ENCODE measurements at places on chromosomes 6 and 20.

- no peak for DNase-seq
Measured at GRCh38 chr6:154306696-154307095, 49.9 kb downstream of the IPCEF1 start.

- no peak for DNase-seq
Measured at GRCh38 chr20:1845163-1845523, 50.1 kb upstream of the SIRPA start.

DNA sequence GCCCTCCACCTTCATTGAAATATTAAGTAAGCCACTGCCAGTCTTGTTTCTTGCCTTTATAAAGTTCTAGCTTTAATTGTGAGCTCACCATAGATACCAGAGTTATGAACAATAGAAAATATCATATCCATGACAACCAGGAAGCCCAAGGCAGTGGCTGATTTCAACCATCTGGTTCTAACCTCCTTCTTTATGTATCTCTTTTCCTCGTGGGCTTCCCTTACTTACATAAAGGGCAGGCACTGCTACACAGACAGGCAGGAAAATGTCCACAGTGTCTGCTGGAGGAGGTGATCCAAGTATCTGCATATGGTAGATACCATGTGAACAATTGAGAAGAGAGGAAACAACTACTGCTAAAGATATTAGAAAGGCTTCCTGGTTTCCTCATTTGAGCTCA is 65.2 kb upstream of the PRND start:
- DNase-seq: no peak

GRCh38 chr20:31841928-31842327 is 3.5 kb downstream of the FOXS1 start:
- DNase-seq: peak; percentile 72

GRCh38 chr6:50380406-50381098 is 330.8 kb upstream of the DEFB112 start:
- DNase-seq: no peak

GRCh38 chr6:18997375-18997826 is 610.3 kb downstream of the RNF144B start:
- no peak for DNase-seq

- no peak for DNase-seq
Measured at GRCh38 chr20:39019805-39020325, 57.7 kb downstream of the DHX35 start.

DNA sequence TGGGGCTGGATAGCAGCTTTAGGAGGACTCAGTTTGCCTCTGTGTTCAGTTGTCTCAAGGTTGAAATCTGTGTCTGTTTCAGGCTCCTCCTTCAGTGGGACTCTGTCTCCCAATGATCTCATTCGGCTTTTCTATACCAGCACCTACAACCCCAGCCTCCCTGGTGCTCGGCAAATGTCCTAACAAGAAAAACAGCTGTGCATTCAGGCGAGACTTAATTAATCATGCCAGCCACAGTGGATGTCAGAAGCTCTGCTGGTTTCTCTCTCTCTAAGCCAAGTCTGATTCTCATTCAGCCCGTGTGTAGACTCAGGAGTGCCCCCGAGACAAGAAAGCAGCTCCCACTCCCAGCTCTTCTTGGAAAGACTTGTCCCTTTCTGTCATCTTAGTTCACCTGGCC is 46.8 kb downstream of the SUN5 start:
- no peak for DNase-seq

DNA sequence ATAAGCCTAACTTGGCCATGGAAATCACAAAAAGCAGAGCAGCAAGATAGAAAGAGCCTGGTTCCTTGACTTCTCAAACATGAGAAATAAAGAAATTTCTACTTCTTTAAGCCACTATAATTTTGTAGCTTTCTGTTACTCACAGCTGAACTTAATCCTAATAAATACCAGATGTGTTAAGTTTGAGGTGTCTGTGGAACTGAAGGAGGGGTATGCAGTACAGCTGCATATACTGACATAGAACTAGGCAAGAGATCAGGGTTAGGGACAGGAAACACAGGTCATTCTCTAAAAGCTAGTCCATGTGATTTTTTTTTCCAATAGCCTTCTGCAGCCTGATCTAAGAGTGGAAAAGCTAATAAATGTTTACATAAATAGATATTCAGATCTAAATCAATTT is 123.9 kb downstream of the COL12A1 start:
- no peak for DNase-seq

DNA sequence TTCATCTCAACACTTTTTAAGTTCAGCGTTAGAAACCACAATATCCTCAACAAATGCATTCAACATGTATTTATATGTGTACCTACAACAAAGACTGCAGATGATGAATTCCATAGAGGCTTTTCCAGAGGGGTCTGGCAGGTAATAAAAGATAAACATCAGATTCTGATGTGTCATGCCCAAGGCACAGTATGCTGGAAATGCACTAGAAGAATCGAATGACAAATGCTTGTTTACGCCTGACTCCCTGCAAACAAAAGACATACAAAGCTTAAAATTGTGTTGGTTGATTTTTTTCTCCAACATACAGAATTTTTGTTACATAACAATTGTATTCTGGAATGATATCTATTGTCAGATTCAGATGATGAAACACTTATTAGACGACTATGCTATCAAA is at the start of gene LGSN:
Gene LGSN (minus strand): TSS at position 45 of the 400 bp plus-strand sequence. CDS start 40 bp downstream, at position 5.
- no peak for DNase-seq

DNA sequence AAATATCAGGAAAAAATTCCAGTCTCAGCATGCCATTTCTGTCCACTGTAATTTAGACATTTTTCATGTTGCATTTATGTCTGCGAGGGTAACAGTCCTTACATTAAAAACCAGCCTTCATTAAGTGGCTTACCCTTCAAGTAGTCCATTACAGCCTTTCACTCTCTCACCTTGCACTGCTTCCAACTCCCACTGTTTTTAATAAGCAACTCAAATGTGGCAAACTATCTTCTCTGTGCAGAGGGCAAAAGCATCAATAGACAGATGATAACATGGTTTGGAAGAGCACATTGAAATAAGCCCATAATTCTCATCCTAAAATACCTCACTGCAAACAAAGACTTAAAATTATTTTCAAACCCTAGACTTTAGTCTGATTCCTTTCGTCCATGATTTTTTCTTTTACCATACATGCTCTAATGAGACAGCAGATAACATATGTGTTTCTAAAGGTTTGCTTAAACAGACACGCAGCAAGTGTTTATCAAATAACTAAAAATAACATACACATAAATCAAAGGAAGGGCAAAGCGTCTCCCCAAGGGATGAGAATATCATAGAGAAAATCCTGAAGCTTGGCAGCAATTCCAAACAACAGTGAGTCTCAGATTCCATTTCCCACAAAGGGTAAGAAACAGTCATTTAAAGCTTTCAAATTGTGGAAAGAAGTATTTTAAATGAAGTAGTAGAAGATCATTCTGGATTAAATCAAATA is 130.4 kb downstream of the PTPRK start:
- no peak for DNase-seq

- DNase-seq: no peak
Measured at GRCh38 chr6:29994826-29995225, 52.5 kb downstream of the HLA-A start.

- DNase-seq: no peak
Measured at GRCh38 chr6:9825526-9825925, 589.3 kb downstream of the TFAP2A start.

GRCh38 chr6:27096834-27097511 is 150.5 kb upstream of the PRSS16 start:
- DNase-seq: no peak

GRCh38 chr20:47929368-47930115 is 144.3 kb upstream of the SULF2 start:
- DNase-seq: no peak

DNA sequence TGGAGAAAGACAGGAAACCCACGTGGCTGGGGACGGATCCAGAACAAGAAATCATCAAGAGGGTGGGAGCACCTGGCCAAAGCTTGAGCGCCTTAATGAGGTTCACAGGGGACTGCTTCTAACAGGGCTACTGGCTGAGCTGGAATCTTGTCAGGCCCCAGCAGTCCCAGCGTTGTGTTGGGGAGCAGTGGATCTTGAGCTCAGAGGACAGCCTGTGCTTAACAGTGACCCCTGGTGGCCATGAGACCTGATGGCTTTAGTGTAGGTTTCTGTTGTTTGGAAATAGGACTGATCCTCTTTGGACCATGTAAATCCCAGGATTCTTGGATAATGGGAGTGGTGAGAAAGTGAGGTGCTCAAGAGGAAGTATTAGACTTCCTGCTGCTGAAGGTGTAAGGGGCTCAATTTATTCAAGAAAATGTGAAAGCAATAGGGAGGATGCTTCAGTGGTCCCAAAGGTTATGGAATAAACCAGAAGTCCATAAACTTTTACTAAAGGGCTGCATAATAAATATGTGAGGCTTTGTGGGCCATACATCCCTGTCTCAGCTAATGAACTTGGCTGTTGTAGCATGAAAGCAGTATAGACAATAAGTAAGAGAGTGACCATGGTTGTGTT is 216.2 kb downstream of the NFATC2 start:
- no peak for DNase-seq

DNA sequence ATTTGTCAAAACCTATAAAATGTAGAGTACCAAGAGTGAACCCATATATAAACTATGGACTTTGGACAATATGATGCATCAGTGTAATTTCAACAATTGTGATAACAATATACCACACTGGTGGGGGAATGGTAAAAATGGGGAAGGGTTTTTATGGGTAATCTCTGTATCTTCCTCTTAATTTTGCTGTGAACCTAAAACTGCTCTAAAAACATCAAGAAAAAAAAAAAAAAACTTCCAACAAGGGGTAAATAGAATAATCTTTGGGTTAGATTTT is 592.0 kb upstream of the ADGRB3 start:
- no peak for DNase-seq

- DNase-seq: no peak
Measured at GRCh38 chr20:37389241-37389747, 43.4 kb downstream of the SRC start.

DNA sequence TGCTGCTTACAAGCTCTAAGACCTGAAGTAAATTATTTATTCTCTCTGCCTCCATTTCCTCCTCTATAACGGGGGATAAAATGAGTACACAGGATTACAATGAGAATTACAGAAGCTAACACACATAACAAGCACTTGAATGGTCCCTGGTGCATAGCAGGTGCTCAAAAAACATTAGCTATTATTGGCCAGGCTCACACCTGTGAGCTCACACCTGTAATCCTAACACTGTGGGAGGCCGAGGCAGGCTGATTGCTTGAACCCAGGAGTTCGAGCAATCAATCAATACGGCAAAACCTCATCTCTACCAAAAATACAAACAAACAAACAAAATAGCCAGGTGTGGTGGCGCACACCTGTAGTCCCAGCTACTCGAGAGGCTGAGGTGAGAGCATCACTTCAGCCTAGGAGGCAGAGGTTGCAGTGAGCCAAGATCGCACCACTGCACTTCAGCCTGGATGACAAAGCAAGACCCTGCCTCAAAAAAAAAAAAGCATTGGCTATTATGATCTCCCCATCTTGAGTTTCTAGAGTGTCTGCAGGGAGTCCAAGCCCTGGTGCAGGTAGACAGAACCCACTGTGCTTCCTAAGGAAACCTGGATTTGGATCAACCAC is 68.1 kb downstream of the PREX1 start:
- no peak for DNase-seq

DNA sequence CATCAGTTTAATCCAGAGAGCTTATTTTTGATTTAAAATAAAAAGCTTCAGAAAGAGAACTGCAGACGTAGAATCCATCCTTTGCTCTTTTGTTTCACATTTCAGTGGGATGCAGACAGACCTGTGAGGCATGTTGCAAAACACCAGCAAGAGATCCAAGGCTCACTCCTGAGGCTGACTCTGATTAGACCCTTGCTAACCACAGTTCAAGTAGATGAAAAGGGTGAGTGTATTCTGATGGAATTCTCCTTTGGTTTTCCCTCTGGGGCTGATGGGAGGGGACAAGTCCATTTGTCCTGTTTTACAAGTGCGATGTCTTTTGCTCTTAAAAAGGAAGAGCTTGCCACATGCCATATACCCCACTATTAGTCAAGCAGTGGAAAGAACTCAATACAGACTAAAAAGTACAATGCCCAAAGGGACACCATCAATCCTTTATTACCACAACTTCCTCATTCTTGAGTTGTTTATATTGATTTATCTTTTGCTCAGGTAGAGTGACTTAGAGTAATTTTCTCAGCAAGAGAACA is 772.7 kb downstream of the MAFB start:
- DNase-seq: no peak

DNA sequence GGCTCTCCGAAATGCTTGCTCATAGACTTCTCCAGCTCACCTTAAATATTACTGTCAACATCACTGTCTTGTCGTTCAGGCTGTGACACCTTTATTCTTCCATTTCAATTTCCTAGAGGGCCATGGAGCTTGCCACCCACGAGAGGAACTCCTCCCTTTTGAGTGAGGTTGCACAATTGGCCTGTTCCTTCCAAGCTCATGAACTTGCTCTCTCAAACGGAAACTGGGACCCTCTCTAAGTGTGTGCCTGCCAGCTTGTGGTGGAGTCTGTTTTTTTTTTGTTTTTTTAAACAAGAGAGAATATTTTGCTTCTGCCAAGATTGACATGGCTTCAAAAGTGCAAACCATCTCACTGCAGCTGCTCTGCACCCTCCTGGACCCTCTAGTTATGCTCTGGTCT is 19.3 kb upstream of the IYD start:
- no peak for DNase-seq

DNA sequence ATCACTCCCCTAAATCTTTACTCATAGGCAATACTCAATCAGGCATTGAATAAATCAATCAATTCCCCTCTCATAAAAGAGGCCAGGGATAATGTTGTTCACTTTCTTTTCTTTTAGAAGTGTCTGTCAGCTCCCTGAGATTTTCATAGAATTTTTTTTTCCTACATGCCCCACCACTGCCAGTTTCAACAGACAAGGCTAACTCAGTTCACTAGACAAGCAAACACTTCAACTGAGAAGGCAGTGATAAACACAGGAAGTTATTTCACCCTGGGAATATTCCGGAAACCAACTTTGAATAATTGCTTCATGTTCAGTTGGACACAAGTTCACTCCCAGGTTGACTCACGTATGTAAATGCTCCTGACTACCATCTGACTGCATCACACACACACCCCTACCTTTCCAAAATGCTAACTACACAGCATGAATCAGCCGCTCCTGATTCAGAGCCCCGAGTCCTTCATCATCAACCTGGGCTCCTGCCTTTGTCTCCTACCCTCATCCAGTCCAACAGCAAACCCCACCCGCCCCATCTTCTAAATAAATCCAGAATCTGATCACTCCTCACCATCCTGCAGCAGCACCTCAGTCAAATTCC is 143.9 kb downstream of the BCAS1 start:
- peak; percentile 63 for DNase-seq

All from right atrium auricular region (tissue), 2 donors.